Left ventricle myocardium superior (tissue), 1 donor: ENCODE measurements at places on chromosomes 3 and 15. TPM values are rescaled to one million over a fixed set of nuclear protein-coding genes. Genes with fewer than 3 reads are reported as not detected.

- peak; percentile 59 for DNase-seq
These were observed 27.5 kb downstream of the CCDC12 start for GRCh38 chr3:46948830-46949671.

DNA sequence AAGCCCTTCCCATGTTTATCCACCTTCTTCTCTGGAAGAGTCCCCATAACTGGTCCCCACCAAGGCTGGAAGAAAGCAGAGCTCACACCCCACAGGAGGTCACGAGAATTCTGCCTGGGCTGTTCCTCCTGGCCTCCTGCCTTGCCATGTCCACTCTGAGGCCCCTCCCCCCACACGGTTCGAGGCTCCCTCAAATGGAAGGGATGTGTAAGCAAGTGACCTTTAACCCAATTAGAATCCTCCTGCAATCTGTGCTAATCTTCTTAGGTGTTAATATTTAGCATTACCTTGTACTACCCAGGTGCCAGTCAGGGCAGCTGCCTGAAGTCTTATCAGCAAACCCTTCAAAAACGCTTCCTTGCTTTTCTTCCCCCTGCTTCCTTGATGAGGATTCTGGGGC lies 32.4 kb upstream of the DYNC1LI1 start:
- DNase-seq, result no peak

GRCh38 chr15:68053001-68053400 lies 1.1 kb upstream of the PIAS1 start:
- DNase-seq, result no peak

Gene CYP19A1
- 0.55 TPM for total RNA-seq

DNA sequence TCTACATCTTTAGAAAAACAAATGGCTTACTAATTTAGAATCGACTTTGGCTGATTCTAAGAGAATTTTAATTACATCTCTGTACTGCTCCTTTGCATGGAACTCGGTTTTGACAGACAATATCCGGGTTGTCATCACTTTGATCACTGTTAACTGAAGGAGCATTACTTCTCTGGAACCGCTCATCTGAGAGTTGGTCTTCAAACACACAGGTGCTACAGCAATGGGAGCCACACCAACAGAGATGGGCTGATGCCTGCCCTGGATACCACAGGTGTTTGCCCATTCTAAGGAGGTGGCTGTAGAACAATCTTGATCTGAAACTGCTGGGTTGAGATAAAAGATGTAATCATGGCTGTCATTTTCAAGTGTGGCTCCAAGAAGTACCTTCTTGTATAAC lies 21.6 kb downstream of the LINS1 start:
- DNase-seq, result no peak
